ENCODE measurements at places on chromosomes 5 and 9.

DNA sequence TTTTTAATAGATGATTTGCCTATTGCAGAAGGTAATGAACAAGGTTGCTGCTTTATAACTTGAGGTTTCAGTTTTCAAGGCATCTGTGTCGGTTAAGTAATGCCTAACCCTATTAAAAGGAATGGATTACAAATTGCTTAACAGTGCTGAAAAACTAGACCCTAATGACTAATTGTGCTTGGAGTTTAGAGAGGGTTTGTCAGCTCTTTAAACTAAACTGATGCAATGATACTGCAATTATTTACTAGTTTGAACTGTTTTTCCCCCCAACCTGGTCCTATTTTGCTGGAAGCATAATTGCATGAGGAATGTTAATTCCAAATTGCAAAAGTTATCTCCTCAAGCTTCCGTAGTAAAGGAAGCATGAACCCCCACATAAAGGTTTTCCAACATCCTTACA lies 39.3 kb upstream of the TLX3 start:
- no peak for DNase-seq

- DNase-seq: no peak
These were observed 6.5 kb upstream of the EBF1 start for GRCh38 chr5:159106193-159106568.

DNA sequence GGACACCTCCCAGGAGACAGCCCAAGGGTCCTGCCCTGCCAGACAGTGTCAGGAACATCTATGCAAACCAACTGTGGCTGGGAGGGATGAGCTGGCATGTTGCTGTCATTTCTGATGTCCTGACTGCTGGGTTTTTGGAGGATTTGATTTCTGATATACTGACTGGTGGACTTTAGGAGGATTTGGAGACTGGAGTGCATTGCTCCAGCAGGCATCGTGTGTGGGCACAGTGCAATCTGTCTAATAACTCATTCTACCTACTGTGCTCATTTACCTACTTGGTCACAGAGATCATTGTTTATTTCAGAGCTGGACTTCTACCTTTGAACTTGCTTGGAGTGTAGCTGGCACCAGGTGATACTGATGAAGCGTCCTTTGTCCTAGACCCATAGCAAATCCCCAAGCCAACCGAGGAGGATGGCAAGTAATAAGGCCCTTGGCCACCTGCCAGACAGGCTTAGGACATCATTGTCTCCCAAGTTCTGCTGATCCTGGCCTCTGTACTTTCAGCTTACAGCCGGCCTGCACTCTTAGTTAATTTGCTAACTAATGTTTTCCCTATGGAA lies 124.3 kb upstream of the ICE1 start:
- DNase-seq: no peak

DNA sequence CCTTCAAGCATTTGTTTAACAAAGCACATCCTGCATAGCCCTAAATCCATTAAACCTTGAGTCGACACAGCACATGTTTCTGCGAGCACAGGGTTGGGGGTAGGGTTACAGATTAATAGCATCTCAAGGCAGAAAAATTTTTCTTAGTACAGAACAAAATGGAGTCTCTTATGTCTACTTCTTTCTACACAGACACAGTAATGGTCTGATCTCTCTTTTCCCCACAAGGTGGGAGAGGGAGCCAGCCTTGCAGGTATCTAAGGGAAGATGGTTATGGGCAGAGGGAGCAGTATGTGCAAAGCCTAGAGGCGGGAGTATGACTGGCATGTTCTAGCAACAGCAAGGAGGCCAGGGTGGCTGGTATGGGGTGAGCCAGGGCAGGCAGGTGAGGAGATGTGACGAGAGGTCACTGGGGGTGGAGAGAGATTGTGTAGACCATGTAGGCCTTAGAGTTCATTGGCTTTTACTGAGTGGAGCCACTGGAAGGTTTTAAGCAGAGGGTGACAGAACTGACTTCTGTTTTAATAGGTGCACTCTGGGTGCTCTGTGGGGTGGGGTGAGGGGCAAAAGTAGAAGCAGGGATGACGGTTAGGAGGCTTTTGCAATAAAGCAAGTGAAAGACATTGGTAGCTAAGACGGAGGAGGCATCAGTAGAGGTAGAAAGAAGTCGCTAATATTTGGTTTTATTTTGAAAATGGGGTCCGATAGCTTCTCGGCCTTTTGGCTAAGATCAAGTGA lies 5.1 kb upstream of the RPS14 start:
- no peak for DNase-seq

GRCh38 chr9:127884976-127885490 lies 7.6 kb upstream of the AK1 start:
- DNase-seq: no peak

DNA sequence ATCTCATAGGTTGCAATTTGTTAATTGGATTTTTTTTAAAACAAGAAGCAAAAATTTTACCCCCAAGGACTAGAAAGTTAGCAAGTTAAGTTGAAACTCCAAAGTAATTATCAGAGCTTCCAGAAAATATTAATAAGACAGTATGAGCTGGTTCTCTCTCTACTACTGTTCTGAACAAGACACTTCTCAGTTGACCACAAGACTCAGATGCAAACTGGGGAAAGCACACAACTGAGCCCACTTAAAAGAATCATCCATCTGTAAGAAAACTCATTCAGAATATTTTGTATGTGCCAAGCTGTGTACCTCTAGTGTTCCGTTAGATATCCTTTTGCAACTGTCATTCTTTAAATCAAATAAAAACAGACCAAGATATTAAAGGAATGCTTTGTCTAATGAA lies 60.0 kb downstream of the MAP1B start:
- no peak for DNase-seq

GRCh38 chr5:168624850-168625364 lies 45.7 kb upstream of the PANK3 start:
- no peak for DNase-seq

GRCh38 chr5:158560170-158560569 lies 539.5 kb downstream of the EBF1 start:
- DNase-seq: peak; percentile 48

- DNase-seq: no peak
These were observed 5.2 kb downstream of the DUSP1 start for GRCh38 chr5:172765766-172766286.

- DNase-seq: no peak
These were observed 235.0 kb downstream of the ROR2 start for GRCh38 chr9:91714874-91715615.

DNA sequence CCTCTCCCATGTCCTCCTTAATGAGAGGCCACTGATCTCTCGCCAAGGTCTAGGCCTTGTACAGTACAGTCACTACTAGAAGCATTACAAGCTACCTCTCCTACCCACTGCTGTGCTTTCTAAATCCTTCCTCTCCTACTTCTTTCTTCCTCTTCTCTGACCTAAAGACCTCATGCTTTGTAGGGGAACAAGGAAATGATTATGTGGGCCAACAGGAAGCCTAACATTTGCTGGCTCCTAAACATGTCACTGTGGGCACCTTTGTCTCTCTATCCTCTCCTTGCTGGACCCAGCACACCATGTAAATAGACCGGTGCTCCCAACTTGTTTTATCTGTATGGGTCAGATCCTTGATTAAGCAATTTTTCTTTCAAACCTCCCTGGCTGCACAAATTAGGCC lies 16.7 kb downstream of the SLC28A3 start:
- no peak for DNase-seq

DNA sequence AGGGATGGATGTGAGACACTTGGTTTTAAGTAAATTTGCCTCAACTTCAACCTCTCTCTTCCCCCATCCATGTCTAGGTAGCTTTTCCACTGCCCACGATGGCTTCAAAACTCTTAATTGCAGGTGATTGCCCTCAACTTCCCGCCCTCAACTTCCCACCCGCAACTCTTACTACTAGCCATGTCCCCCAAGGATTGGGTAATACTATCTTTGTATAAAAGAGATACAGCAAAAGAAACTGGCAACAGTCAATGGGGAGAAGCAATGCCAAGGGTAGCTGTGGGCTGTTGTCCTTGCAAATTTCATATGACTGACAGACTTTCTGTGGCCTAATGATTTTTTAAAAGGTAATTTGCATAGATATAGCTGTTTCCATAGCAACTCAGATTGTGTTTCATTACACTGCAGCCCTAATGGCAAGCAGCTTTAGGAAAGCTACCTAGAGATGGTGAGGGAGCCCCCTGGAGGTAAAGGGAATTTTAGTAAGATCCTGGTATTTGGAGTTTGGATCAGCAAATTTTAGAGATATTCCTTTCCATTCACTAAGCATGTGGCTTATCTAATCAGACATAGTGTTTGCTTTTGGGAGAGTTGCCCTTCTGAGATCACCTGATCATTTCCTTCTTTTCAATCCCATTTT lies 421.5 kb upstream of the DAP start:
- DNase-seq: no peak

GRCh38 chr9:76292246-76292645 lies 102.0 kb downstream of the RFK start:
- no peak for DNase-seq

DNA sequence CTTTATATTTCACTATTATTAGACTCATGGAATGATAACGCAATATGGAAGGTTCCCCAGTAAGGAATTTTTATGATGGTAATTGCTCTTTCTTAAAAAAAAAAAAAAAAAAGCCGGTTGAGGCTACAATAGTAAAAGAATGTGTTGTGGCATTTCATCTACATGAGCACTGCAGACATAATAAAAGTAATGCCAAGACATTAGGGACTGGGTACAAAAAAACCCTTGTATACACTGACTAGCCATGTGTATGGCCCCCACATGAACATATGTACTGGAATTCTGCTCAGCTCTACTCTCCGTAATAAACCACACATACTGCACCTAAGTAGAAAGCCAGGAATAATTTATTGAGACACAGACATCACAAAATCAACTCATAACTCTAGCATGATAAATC lies 218.4 kb downstream of the ADAMTS6 start:
- DNase-seq: no peak

GRCh38 chr9:70625078-70625477 lies 210.6 kb upstream of the KLF9 start:
- DNase-seq: no peak

DNA sequence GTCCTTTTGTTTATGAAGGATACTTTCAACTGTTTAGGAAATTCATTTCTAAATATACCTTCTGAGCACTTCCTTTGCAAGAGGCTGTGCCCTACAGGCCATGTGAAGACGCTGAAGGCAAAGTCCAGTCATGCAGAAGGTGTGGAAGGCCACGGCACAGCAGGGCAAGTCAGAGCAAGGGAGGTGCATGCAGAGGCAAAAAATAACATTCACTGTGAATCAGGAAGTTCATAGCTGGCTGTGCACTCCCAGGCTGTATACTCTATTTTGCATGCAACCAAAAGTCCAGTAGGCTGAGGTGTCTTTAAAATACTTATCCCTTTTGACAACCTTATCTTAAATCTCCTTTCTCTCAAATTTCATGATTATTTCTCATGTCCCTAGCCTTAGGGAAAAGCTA lies 50.3 kb downstream of the GNAQ start:
- no peak for DNase-seq

GRCh38 chr5:388266-389196 lies 54.4 kb upstream of the EXOC3 start:
- DNase-seq: no peak

DNA sequence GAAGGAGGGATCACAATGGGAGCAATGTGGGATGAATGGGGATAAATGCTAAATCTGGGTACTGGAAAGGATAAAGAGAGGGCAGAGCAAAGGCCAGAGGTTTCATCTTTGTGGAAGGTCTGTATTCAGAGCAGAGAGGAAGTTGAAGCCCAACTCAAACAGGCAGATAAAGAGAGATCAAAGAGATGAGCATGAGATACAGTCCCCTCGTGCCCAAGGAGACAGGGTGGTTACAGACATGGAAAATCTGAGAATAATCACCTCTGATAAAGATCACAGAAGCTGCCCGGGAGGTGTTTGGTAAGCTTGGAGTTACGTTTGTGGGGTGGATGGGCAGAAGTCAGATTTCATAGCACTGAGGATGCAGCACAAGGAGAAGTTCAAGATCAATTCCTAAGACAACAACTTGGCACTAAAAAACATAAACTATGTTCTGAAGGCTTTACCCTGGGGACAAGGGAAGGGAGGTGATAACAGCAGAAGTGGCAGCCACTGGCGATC lies 459 bp upstream of the ERAP2 start:
- no peak for DNase-seq

GRCh38 chr5:149409268-149409948 lies 30.3 kb upstream of the IL17B start:
- DNase-seq: no peak

- no peak for DNase-seq
These were observed 4.0 kb upstream of the MYORG start for GRCh38 chr9:34380511-34381315.

DNA sequence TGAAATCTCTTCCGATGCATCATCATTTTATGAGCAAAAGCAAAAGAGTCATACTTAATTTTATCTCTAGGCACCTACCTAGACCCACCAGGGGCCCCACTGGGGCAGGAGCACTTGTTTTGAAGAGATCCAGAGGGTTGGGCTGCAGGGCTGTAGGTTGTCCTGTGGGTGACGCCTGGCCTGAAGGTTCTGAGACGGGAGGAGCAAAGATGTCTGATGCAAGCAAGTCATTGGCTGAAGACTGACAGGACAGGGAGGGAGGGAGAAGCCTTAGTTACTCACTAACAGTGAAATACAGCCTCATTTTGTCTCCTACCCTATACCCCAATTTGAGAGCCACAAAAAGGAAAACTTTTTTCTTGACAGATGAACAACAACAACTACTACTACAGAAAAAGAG lies 17.1 kb upstream of the C9 start:
- no peak for DNase-seq

- no peak for DNase-seq
These were observed 30.9 kb downstream of the GALNT10 start for GRCh38 chr5:154221371-154221896.

DNA sequence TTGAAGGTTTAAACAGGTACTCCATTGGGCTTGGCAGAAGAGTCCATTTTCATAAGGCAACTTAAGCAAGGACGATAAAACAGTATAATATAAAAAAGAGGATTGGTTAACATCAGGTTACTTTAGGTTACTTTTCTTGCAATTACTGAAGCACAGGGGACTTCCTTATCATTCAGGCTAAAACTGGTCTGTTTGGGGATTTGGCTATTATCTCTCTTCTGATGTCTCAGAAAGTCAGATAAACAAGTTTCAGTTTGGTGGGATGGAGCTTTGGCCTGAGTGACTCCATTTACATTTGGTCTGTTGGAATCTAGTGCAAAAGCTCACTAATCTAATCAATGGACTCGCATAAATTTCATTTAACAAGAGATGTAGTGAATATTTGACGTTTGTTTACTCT lies 8.0 kb downstream of the GAPT start:
- DNase-seq: no peak

DNA sequence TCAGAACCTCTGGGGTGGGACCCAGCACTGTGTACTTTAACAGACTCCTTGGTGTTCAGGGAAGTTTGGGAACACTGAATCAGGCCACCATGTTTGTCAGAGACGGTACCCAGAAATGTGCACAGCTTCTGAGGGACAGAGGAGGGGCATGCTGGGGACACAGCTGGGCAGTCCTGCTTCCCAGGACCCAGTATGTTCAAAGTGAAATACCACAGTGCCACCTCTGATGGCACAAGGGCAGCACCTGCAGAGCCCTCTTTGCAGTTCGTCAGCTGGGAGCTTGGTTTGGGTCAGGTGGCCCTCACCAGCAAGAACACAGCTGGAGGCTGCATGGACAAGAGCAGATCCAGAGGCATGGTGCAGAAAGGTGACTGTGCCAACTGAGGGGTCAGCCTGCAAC lies 51.2 kb downstream of the NDST1 start:
- DNase-seq: no peak

All from NK-92 treated with Interleukin-12 subunit alpha and Interleukin-12 subunit beta, amount 100 ng/mL, for 24 hours (cell line).